ENCODE measurements at places on chromosomes 16 and 17. TPM values are rescaled to one million over a fixed set of nuclear protein-coding genes. Genes with fewer than 3 reads are reported as not detected.

DNA sequence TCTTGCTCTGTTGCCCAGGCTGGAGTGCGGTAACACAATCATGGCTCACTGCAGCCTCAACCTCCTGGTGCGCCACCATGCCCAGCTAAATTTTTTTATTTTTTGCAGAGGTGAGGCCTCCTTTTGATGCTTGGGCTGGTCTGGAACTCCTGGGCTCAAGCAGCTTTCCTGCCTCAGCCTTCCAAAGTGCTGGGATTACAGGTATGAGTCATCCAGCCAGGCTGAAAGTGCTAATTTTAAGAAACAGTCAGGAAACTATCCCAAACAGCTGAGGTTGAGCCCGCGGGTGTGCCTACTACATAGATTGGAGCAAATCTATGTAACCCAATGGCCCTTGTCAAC lies 738 bp upstream of the XPO6 start:
- no peak for DNase-seq

DNA sequence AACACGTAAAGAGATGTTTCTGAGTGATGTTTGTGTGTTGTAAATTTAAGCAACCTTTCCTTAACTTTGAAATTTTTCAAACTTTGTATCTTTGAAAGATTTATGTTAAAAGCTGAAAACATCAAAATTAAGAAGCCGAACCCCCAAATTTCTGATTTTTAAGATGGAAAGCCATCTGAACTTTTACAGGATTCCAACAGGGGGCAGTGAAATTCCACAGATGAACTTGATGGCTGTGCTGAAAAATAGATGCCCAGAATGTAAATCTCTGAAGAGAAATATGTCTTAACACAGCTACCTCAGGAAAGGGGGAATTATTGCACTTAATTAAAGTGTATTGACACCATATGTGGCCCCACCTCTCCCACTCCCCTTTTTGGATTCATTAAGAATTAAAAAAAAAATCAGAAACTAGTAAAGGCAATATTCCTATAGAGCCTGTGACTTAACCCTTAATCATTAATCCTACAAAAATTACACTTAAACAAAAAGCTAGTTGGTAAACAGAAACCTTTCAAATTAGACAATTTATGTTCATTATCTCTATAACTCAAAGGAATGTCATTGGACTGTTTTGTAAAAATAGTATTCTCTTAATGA lies 597.9 kb downstream of the KCNJ2 start:
- no peak for DNase-seq

DNA sequence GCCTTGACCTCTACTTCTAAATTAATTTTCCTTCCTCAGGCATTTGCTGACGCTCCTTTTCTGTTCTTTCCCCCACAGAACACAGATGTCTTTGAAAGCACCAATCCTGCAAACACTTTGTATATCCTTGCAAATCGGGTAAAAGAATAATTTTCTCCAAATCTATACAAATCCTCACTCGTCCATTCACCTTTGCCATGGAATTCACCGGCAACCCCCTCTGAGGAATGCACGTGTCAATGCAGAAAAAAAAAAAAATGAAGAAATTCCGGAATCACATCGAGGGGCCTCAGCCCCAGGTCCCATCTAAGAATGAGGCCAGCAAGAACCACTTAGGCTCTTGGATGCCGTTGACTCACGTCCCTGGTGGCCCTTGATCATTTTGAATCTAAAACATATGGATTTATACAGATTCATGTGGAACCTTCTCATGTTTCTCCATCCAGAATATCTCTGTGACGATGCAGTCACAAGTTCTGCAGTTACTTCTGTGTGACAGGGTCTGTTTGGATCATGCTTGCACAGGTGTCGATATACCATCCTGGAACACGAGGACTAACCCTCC lies 136.9 kb downstream of the RBFOX3 start:
- DNase-seq, result no peak

DNA sequence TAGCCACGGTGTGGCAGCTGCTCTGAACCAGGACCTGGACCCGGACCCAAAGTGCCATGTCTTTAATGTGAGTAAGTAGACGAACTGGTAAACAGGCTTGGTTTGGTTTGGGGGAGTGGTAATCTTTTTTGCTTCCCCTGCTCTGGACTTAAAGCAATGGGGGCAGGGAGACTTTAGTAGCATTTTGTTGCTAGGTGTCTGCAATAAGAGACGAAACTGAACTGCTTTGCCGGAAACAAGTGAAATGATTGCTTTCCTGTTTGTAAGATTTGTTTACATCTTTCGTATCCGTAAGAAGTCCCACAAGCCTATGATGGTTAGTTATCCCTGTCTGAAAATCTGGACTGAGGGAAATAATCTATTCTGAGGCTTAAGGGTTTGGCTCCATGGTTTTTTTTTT lies 21.5 kb downstream of the PRCD start:
- DNase-seq, result no peak

GRCh38 chr17:46061435-46061834 lies 62.4 kb downstream of the STH start:
- no peak for DNase-seq

- DNase-seq, result peak; percentile 68
Measured at GRCh38 chr17:74296548-74296936, 22.5 kb downstream of the DNAI2 start.

DNA sequence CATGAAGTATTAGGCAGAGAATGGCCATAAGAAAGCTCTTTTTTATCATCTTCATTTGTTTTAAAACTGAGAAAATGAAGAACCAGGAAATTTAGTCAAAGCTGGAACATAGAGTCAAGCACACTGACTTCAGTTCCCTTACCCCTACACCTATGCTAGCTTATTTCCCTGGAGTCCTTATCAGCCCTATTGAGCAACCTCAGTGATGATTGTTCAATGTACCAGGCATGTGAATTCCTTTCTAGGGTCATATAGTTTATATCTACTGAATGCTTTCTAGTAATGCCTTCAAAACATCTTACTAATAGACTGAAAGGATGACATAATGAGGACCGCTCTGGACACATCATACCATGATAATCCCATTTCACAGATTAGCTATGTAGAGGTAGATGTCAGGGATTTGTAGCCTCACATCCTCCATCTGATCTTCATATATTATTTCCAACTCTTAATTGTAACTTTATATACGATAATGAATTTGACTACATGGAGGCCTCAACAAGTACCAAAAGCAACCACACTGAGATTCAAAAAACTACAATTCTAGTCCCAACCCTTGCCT lies 460.4 kb upstream of the DYNLRB2 start:
- no peak for DNase-seq

DNA sequence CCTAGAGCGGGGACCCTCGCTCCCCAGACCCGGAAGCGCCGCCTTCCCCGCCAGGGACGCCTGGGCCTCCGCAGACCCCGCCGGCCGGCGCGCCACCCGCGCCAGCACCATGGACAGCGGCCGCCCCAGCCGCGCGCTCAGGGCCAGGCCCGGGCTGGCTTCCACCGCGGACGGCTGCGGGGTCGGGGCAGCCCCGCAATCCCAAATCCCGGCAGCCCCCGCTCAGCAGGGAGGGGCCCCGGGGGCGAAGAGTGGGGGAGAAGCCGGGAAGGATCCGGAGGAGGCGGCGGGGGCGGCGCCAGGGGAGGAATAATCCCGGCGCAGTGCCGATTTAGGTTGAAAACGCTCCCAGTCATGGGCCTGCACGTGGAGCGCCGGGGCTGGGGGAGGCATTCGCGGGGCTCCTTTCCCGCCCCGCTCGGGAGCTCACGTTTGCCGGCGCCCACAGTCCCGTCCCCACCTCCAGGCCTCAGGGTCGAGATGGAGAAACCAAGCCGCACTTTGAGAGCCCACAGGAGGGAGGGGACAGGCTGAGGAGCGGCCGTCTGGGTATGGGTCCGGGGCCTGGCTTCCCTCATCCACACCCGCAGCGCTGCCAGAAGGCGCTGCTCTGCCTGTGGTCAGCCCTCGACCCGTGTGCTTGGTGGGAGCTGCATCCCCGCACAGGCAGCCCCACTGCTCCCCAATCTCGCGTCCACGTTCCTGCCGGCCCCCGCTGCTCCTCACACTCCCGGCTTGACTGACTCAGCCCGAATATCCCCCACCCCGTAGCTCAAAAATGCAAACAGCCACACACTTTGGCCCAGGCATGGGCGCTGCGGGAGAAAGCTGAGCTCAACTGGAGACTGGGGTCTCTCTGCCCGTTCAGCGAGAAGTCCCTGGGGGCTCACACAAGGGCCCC lies 4.7 kb downstream of the FBXL16 start:
- no peak for DNase-seq

DNA sequence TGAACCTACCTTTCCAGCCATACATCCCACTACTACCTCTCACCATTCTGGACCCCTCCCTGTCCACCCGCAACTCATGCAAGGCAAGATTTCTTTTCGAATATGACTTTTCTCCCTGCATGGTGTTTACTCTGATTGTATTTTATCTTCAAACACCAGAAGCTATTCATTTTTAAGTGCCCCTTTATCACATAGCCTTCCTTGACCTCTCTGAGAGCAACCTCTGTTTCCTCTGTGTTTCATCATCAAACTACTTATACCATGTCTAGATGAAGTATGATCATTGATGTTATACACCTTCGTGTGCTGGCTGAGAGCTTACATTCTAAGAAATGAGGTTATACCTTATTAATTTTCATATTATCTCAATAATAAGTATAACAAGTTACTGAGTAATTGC lies 31.8 kb downstream of the SYCE1L start:
- no peak for DNase-seq

GRCh38 chr16:31876951-31877828 lies 3.6 kb downstream of the ZNF267 start:
- no peak for DNase-seq

DNA sequence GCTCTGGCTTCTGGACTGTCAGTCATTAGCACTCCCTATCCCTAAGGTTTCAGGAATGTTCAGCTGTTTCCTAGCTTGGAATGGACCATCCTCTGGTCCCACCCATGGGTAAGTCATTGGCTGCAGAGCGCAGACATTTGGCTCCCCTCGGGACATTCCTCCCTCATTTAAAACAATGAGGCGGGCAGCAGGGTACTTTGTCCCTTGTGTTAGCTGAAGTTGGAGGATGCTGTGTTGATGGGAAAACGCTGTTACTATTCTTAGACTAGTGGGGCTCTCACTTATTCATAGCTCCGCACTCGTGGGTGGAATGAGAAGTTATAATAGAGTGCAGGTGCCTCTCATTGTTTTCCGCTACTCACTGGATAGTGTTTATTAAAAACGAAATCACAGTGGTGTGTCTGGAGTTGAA lies 673.8 kb downstream of the WWOX start:
- no peak for DNase-seq

DNA sequence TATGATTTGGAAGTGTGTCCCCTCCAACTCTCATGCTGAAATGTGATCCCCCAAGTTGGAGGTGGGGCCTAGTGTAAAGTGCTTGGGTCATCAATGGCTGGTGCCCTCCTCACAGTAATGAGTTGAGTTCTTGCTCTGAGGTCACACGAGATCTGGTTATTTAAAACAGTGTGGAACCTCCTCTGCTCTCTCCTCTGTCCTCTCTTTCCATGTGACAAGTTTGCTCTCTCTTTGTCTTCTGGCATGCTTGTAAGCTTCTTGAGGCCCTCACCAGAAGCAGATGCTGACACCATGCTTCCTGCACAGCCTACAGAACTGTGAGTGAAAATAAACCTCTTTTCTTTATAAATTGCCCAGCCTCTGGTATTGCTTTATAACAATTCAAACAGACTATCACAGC lies 19.9 kb downstream of the BRIP1 start:
- DNase-seq, result no peak

DNA sequence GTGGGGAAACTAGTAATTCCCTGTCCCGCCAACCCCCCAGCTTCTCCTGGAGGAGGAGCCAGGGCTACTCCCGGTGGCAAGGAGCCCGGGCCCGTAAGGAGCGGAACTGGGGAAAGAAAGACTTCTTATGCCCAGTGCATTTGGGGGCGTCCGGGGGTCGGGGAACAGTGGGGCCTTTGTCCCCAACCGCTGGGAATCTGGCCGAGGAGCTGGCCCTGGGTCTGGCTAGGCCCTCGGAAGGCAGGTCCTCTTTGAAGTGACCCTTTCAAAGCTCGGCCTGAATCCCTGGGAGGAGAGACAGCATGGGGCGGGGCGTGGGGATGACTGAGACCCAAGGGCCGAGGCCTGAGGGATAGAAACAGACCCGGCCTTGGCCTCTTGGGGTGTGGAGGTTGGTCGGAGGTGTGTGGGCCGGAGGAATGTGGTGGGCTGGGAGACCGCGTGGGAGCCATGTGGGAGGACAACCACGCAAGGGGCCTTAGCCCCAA lies 6.0 kb downstream of the ARHGAP23 start:
- DNase-seq, result no peak

GRCh38 chr17:39107155-39107554 lies 44.3 kb downstream of the PLXDC1 start:
- no peak for DNase-seq

- DNase-seq, result no peak
Measured at GRCh38 chr17:55434721-55435120, 13.1 kb upstream of the MMD start.

- no peak for DNase-seq
Measured at GRCh38 chr16:12646490-12647274, 157.0 kb downstream of the CPPED1 start.

DNA sequence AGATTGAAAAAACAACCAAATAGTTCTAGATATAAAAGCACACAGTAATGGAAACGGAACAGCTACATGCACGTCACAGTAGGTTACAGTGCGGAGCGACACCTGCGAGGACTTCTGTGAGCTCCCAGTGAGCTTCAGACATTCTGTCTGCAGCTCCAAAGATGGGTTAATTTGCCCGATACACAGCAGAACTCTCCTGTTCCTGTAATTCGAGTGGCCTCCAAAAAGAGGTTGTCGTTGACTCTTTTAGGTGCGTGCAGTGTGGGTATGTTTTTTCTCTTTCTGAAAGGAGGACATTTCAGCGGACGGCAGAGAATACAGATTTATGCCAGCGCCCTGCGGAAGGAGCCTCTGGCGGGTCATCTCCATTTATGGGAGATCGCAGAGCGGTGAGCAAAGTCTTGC lies 2.9 kb downstream of the OR1F1 start:
- DNase-seq, result no peak

DNA sequence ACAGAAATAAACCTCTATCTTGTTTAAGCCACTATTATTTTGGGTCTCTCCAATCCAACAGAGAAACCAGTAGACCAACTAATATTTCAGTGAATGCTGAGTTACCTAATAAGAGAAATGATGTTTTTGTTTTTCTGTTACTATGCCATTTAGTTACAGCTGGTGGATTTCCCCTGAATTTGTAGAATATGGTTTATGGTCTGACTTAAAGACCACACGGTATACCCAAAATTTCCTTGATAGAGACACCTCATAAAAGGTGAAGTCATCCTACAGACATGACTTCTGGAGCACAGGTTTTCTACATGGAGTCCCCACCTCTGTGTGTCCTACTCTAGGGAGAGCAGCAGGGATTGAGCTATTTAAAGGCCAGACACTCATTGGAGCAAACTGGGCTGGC lies 13.3 kb downstream of the PIK3R5 start:
- no peak for DNase-seq

GRCh38 chr16:88454523-88454947 lies 1.5 kb downstream of the ZFPM1 start:
- no peak for DNase-seq

GRCh38 chr17:46135879-46136563 lies 57.2 kb downstream of the KANSL1 start:
- no peak for DNase-seq

The HES7 gene
- total RNA-seq, result not detected

The RASL10B gene
- total RNA-seq, result 2.7 TPM

The ST6GALNAC1 gene
- 11.3 TPM for total RNA-seq

The NPIPA8 gene
- total RNA-seq, result 17.2 TPM

The VASN gene
- total RNA-seq, result 13.4 TPM

The P3H4 gene
- 7.8 TPM for total RNA-seq

Data from ureter (tissue), 1 donor.